CD4-positive, alpha-beta T cell treated with Interleukin-4 for 4 hours (primary cell): ENCODE measurements at places on chromosomes 7 and 10.
A peak's percentile ranks its signal among the peaks of the same experiment; 100 is the strongest.

- no peak for DNase-seq
Measured at GRCh38 chr10:25966844-25967243, 32.8 kb downstream of the MYO3A start.

- no peak for DNase-seq
Measured at GRCh38 chr10:31751051-31751737, 177.4 kb downstream of the ARHGAP12 start.

- no peak for DNase-seq
Measured at GRCh38 chr10:4212111-4212630, 427.2 kb upstream of the KLF6 start.

DNA sequence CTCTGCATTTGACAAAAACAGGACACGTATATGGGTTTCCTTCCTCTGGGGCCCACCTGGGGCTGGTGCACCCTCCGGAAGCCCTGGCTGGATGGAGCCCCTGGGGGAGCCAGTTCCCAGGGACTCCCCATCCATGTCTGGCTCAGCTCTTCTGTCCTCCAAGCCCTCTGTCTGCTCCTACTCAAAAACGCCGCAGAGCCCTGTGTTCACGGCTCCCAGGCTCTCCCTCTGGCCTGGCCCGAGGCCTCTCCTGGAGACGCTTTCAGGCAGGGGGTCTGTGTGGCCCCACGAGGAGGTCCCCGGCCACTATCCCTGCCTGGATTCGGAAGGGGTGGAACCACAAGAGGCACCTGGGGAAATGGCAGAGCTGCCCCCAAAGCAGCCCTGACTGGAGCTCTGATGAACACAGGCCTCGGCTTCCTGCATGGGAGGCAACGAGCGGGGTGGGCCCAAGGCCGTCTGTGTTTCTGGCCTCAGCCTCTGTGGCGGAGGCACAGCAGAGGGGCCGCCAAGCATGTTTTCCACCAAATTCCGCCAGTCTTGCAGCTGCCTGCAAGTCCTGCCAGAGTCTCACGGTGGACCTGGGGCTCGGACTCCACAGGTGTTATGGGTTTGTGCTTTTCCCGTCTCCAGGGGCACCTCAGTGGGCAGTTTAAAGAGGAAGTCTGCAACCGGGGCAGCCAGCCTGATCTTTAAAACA is 22.6 kb upstream of the INPP5A start:
- DNase-seq: no peak

GRCh38 chr7:44288811-44289340 is 36.5 kb downstream of the CAMK2B start:
- no peak for DNase-seq

- DNase-seq: no peak
Measured at GRCh38 chr10:77304192-77304591, 333.4 kb downstream of the KCNMA1 start.

DNA sequence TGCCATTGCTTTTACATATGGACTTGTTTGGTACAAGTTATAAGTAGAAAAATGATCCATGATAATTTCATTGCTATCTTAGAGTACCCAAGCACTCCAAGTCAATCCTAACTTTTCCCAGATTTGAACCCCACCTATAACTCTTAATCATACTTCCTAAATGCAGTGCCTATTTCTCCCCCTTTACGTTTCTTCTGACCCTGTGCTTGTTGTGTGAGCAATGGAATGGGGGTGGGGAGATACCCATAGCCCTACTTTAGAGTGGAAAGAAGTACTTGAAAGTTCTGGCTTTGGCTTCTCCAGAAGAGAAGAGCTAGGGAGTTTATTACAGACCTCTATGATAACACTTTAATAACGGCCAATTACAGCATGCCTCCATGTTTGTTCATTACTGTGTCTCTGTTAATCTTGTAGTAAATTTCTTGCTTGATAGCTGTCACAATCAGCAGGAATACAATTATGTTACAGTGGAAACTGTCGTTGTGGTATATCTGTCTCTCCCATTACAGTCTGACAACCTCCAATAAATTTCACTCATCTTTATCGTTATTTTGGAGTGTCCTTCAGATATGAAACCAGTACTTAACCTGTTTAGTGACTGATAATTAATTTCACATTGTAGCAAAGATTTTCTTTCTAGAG is 34.0 kb downstream of the CNPY1 start:
- DNase-seq: no peak

GRCh38 chr10:69696073-69696731 is 66.2 kb downstream of the FAM241B start:
- DNase-seq: peak; percentile 3

GRCh38 chr10:56605051-56605450 is 244.0 kb upstream of the ZWINT start:
- no peak for DNase-seq

GRCh38 chr10:48459270-48460150 is 145.4 kb downstream of the ARHGAP22 start:
- no peak for DNase-seq

DNA sequence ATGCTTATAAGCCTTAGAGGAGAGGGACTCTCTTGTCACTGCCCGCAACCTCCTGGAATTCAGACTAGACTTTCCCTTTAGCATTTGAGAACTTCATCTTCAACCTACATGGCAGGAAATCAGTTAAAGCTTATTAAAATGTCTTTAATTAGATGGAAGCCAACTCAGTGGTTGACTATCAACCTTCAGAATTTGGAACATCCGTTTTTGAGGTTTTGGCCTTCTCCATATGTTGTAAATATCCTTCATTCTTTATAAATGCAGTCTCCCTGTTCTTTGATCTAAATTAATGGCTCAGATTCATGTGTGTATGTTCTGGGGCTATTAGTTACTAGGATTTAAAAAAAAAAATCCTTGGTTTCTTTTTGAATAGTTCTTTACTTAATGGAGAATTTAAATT is 85.0 kb downstream of the ANKRD61 start:
- DNase-seq: no peak

GRCh38 chr10:100730725-100731406 is 14.5 kb upstream of the PAX2 start:
- peak; percentile 14 for DNase-seq

DNA sequence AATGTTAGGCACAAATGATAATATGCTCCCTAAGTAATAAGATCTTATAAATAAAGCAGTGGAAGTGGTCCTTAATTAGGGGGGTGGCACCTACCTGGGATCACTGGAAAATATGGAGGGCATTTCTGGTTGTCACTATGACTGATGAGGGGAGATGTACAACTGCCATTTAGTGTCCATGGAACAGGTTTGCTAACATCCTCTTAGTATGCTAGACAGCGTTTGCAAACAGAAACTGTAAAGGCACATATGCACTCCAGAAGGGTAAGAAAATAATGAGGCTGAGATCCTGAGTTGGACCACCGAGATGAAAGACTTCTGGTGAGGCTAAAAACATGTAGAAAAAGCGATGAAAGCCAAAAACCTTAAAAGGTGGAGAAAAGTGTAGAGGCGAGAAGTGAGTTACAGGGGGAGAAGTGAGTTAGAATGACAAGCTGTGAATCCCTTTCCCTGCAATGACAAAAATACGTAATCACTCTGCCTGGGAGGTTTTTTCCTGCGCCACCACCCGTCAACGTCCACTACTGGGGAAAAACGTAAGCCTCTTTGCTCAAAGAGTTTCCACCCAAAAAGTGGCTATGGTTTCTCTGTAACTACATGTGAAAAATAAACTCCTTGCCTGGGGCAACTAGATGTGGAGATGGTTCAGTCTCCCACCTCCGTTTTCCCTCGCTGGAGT is 767 bp downstream of the KRIT1 start:
- peak; percentile 26 for DNase-seq

DNA sequence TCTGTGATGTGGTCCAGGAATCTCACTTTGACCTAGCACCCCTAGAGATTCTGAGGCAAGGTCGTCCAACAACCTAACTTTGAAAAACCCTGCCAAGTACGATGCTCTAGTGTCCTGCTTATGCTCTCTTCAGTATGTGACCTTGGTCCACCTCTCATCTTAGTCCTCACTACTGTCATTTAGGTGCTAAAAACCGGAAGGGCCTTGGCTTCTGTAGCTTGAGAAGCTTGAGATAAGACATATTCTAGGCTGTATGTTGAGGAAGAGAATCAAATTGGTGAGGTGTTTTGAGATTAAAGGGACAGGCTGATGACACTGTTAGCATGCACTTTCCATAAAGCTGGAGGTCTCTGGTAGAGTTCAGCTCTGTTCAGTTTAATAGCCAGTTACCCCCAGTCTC is 57.0 kb upstream of the MTPN start:
- DNase-seq: no peak

DNA sequence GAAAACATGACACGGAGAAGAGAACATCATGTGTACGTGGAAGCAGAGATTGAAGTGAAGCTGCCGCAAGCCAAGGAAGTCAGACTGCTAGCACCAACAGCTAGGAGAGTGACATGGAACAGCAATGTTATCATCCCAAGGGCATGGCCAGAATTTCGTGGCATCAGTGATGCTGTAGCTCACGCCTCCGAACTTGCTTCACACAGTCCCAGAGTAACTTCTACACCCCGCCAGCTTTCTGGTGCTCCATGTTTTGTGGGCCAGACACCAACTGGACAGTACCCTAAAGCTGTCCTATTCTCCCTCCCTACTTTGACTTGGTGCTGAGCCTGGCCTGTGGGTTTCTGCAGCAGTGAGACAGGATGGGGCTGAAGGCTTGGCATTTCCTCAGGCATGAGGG is 33.0 kb upstream of the EMX2 start:
- DNase-seq: no peak

DNA sequence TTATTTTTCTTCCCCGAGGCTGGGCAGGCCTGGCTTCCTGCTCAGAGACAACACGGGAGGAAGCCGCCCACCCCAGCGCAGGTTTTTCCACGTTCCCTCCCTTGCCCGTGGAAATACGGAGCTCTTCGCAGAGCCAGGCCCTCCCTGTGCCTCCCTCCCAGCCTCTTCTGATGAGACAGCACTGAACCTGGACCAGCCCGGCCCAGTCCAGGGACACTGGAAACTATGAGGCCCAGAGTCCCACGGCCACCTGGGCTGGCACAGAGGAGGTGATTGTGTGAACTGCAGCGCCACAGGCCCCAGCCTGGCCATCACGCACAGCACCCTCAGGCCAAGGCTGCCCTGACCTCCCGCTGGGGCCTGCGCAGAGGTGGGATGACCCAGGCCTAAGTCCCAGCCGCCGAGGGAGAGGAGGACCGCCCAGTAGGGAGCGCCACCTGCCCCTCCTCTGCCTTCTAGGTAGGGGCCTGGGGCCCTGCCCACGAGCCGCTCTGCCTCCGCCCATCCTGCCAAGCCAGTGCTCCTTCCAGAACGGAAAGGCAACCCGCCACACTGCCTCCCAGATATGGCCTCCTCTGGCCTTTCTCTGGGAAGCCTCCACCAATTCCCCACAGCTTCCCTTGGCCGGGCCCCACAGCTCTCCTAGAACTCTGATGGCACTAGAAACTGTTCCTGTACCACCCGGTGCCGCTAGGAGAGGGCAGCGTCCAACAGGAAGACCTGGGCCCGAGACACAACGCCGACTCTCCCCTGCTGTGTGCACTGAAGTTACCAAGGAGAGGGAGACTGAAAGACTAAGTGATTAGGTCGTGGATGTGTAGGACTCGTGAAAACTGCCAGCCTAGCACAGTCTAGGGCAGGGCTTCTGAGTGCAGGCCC is 57.2 kb downstream of the PROSER2 start:
- DNase-seq: no peak

DNA sequence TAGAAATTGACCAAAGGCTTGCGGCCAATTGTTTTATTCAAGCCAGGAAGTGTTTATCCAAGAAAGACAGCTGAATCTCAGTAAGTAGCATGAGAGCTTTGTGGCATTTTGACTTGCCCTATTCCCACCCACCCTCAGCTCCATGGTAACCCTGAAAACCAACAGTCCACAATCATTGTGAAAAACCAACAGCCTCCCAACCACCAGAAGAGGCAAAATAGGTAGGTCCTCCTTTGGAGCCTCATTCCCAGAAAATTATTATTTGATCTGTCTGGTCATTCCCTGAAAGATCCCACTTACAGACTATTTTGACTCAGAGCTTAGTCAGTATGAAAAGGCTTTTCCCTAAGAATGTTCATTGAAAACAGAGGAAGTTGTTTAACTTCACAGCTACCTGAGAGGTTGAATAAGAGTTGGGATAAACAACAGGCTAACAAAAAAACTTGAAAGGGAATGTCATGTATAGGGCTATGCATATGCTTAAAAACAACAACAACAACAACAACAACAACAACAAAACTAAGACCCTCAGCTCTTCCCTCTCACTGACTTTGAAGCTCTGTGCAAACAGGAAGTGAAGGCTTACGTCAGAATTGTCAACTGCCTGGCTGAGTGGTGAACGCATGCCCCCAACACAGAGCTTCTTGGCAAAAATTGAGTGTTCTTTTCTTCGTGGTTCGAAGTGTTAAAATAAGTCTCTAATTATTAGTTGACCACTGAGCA is 11.2 kb downstream of the KPNA7 start:
- no peak for DNase-seq

DNA sequence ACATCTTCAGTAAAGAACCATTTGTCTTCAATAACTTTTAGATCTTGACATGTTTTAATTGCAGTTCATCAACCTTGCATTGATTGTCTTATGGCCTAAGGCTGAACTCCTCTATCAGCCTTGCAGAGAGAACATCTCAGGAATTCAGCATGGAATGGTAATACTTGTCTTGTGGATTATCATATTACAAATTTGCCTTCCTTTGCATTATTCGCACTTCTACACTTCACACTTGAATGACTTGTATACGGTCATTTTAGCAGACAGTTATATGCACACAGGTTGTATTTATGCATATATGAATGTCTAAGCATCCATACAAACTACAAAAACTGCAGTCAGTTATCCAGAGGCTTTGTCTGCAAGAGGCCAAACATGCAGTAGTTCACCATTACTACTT is 31.7 kb downstream of the GPR85 start:
- no peak for DNase-seq

DNA sequence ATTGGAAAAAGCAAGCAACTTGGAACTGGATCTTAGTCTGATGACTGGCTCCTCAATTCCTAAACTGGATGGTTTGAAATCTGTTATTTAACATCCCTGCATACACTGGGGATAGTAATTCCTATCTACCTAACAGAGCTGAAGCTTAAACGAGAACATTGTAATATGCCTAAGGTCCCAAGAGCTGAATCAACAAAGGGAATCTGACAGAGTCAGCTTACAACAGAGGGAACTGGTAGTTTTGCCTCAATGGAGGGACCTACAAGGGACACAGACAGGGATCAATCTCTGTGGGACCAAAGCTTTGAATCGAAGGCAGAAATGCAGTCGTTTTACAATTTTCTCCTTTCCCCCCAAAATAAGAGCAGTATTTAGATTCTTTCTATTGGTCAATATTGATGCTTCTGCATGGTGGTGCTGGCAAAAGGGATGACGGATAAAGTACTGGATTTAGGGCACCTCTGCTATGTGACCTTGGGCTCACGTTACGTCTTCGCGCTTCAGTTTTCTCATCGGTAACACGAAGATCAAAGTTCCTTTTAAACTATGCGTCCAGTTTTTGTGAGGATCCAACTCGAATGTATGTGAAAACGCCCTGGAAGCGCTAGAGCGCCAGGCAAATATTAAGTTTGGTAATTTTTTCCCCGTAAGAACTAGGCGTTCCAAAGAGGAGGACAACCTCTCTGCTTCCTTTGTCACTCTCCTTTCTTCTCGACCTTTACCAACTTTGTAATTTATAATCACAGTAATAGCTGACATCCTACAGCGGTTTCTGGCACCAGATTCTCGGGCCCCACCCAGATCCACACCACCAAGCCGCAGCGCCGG is 1.1 kb downstream of the ACTR1A start:
- no peak for DNase-seq

GRCh38 chr7:53001221-53001620 is 34.2 kb upstream of the POM121L12 start:
- no peak for DNase-seq

GRCh38 chr10:72812753-72813430 is 80.6 kb upstream of the OIT3 start:
- no peak for DNase-seq
